Sciatic nerve (tissue), 2 donors: ENCODE measurements at places on chromosomes 3 and 15. TPM values are rescaled to one million over a fixed set of nuclear protein-coding genes. Genes with fewer than 3 reads are reported as not detected.

DNA sequence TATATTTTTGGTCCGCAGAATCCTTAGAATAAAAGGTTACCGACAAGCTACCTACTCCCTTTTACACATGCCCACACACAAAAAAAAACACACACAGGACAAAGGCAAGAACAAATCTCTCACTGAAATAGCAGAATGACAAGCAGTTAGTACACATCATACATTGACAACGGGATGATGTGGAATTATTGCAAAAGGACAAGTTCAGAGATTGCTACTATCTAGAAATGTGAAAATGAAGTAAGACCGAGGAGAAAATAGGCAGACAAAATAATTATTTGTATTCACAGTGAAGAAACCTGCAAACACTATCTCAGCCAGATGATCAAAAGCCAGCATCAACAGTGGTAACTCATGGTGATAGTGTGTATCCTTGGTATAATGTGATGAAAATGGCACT is 112.2 kb upstream of the C3orf80 start:
- no peak for DNase-seq

DNA sequence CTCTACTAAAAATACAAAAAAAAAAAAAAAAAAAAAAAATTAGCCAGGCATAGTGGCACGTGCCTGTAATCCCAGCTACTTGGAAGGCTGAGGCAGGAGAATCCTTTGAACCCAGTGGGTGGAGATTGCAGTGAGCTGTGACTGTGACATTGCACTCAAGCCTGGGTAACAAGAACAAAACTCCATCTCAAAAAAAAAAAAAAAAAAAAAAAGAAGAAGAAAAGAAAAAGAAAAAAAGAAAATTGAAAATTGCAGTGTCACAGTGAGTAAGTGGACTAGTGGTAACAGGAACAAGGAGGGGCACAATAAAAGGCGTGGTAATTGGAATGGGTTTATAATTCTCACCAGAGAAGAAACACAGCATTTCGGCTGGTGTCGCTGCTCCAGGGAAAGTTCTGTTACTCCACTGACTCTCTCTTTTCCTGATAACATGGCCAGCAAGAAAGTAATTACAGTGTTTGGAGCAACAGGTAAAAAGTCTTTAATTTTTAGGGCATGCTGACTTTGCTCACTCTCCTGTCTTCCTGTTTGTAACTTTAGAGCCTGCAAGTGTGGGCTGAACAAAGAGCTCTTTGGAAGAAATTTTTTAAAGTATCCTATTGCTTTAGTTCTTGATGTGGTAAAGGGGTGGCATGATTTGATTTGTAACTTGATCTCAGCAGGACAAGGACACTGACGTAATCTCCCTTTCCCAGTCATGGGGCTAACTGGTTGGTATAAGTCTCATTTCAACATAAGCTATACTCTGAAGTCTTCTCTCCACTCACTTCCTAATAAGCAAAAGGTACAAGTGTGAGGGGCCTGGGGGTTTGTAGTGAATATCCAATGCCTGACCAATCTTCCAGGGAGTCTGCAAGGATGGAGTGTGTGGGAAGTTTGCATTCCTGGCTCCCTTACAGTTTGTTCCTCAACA is 22.1 kb upstream of the TRA2B start:
- DNase-seq, result no peak

- no peak for DNase-seq
These were observed 9.1 kb upstream of the C3orf22 start for GRCh38 chr3:126567696-126568438.

The IMPG2 gene
- 0.22 TPM for total RNA-seq

DNA sequence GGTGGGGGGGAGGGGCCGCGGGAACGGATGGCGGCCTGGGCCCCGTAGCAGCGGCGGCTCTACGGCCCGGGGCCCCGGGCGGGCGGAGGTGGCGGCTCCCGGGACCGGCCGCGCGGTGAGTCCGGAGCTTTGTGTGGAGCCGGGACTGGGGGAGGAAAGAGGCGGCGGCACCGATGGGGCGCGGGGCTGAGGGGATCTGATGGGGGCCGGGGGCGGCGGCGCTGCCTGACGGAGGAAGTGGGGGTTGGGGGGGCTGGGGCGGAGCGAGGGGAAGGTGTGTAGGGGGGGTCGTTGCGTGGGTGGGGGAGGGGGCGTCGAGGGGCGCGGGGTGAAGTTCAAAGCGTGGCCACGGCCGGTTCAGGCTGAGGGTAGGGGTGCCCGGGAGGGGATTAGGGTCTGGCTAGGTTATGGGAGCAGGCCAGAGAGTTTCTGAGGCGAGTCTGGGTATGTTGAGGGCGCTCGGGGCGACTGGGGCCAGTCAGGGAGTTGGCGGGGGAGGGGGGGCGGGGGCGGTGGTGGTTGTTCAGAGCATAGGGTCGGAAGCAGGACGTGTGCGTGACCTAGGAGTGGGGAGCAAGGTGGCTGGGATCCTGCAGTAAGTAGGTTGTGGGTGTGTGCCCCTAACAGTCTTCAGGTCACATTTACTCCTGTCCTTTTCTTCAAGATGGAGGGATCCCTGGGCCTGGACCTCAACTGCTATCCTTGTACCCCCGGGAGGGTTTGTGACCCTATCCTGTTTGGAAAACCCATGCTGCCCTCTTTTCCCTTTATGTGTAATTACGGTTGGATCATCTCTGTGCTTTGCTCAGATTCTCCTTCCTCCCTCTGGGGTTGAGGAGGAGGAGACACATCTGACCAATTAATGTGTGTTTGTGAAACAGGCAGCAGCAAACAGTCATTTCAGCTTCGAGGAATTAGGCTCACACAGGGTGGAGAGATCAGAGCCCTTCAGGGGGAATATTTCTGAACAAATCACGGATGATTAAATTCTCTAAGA is 644 bp downstream of the ZNF609 start:
- DNase-seq, result peak; percentile 61

DNA sequence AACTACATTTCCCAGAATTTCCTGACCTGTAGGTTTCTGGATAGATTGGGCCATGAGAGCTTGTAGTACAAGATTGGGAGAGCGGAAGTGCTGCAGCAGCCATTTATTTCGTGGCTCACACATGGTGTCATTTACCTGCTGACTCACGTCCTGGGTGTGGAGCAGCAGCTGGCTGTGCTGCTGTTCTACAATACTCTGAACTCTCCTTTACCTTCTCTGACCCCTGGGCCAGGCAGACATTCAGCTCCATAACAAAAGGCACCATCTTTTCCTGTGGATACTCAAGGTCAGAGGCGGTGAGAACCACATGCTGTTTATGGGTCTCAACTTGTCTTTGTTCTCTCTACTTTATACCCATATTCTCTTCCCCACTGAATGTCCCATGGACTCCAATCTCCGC is 490.2 kb downstream of the IGSF11 start:
- no peak for DNase-seq

DNA sequence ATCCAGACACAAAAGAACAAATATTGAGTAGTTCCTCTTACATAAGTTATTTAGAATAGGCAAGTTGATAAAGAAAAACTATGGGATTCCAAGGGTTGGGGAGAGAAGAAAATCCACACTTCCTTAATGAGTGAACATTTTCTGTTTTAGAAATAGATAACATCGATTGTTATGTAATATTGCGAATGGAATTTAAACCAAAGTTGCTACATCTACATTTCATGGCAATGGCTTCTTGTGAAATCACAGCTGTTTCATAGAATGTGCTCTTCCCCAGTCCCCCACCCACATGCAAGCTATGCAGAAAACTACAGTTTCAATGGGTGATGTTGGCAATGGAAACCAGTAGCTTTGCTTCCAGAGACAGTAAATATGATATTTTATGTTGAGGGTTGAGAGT is 1639.5 kb downstream of the SI start:
- no peak for DNase-seq

- no peak for DNase-seq
These were observed 1259.0 kb downstream of the ZPLD1 start for GRCh38 chr3:103693831-103694230.

GRCh38 chr3:181710345-181711291 is 1.1 kb upstream of the SOX2 start:
- no peak for DNase-seq

DNA sequence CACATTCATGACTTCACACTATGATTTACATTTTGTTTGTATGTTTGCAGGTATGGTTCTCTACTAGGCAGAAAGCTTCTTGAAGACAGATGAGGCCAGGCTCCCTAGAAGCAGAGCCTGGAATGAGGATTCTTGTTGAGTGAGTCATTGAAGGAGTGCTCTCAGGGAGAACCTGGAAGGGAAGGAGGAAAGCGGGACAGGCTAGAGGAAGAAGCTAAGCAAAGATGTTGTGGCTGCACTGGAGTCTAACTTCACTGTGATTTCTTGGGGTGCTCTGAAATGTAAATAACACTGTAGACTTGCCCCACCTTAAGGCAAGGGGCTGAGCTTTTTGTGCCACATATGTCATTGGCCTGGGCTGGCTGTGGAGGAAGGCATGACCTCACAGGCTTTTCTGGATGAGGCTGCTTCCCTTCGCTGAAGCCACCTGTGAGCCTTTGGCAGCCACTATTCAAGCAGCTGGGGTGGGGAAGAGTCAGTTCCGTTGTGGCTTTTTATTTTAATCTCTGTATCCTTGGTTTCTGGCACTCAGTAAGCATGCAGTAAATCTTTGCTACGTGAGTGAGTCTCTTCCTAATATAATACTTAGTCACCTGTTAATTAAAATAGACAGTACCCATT is 307.3 kb downstream of the SV2B start:
- no peak for DNase-seq

DNA sequence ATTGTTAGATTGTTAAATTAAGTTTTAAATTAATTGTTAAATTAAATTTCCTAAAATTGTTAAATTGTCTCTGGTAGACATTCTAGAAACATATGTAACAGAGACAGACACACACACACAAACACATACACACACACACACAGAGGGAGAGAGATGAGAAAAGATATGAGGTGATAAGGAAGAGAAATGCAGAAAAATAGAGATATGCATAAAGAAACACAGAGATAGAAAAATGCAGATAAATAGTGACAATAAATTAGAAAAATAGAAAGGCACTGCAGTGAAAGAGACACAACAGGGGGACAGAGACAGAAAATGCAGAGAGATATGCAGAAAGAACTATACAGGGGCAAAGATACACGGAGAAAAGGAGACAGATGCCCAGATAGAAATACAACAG is 25.1 kb upstream of the GOLGA8B start:
- DNase-seq, result no peak

The ADGRG7 gene
- total RNA-seq, result not detected

The C3orf22 gene
- total RNA-seq, result not detected

DNA sequence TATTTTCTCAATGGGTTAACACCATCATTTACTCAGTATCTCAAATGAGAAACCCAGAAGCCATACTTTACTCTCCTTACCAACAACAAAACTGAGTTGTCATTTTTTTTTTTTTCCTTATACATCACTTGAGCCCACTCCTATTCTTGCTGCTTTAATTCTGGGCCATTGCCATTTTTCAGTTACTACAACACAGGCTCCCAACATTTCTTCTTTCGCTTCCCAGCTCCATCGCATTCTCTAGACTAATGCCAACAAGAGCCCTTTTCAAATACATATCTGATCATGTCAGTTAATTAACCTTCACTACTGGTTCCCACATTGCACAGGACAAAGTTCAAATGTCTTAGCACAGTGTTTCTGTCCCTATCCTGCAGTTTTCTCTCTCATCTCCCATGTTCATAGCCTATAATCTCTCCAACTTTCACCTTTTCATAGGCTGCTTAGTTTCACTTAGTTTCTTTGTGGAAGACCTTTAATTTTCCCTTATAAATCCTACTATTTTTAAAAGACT is 22.5 kb upstream of the ANXA2 start:
- no peak for DNase-seq

DNA sequence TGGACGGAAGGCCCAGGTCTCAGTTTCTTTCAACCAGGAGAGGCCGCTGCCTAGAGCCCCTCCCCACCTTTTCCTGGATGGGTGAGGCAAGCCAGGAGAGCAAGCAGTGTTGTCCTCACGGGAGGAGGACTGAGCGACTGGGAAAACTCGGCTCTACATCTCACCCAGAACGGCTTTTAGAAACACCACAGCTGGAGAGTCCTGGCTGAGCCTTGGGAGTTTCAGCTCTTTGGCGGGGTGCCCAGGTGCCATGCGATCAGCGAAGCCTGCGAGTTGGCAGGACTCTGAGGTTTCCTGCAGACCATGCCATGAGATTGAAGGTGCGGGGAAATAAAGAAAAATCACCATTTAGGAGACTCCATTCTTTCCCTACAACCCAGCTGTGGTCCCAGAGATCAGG is 26.0 kb downstream of the PPCDC start:
- DNase-seq, result no peak

GRCh38 chr3:194274424-194275085 is 76.6 kb downstream of the CPN2 start:
- DNase-seq, result peak; percentile 47

GRCh38 chr3:13579063-13579462 is 30.1 kb downstream of the FBLN2 start:
- DNase-seq, result no peak

The GOLGA8J gene
- total RNA-seq, result 0.89 TPM

GRCh38 chr15:48828906-48829305 is 18.0 kb upstream of the CEP152 start:
- no peak for DNase-seq

The MEGF11 gene
- total RNA-seq, result 6.8 TPM

DNA sequence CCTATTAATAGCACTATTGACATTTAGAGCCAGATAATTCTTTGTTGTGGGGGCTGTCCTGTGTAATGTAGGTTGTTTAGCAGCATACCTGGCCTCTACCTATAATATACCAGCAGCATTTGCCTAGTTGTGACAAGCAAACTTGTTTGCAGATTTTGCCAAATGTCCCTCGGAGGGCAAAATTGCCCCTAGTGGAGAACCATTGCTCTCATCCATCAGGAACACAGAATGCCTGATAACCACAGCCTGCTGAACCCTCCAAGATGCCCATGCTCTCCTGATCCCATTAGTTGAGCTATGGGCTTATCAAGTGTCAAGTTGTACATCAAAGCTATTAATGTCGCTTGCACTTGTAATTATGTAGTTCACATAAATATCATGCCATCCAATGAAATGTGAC is 15.0 kb upstream of the KBTBD8 start:
- DNase-seq, result no peak

The STRIT1 gene
- not detected for total RNA-seq
